ENCODE measurements at places on chromosomes 6 and 20.

DNA sequence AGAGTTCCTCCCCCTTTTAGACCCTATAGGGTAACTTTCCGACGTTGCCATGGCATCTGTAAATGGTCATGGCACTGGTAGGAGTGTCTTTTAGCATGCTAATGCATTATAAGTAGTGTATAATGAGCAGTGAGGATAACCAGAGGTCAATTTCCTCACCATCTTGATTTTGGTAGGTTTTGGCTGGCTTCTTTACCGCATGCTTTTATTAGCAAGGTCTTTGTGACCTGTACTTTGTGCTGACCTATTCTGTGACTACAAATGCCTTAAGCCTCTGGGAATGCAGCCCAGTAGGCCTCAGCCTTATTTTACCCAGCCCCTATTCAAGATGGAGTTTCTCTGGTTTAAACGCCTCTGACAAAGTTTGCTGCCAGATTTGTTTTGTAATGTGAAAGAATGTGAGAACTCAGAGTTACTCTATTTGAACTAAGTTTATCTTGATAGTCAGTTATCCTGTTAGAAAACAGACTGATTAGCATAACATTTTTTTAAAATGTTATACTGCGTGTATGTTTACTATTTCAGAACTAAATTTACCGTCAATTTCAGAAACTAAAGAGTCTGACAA lies 111.3 kb upstream of the PRSS16 start:
- DNase-seq = no peak

GRCh38 chr6:158191761-158192160 lies 23.6 kb downstream of the GTF2H5 start:
- no peak for DNase-seq

DNA sequence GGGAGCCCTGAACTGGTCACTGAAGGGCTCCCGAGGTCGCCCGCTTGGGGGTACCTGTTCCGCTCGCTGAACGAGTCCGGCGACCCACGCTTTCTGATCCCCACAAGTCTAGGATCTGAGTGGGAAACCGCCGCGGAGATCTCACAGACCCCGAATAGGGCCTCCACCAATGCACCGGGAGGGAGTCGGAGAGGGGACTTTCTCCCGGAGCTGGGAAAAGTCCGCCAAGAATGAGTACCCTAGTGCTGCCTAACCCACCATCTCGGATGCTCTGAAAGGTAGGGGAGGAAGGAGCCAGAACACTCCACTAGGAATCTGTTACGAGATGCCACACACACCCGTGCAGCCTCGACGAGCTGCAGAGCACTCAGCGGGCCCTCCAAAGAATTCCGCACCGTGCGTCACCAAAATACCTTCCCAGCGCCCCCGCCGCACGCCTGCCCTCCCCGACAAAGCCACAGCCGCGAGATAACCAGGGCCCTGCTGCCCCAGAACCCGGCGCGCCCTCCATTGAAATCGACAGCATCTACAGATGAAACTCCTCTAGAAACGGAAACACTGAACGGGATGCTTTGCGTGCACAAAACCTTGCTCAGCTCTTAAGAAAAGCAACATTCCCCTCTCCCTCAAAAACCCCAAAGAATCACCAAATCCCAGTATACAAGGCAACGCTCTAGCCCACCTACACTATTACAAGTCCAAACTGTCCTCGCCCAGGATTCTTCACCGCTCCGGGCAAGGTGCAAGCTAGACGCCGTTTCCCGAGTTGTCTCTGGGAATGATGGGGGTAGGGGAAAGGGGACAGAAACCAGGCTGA lies 686 bp downstream of the COL12A1 start:
- no peak for DNase-seq

- DNase-seq = no peak
These were observed 10.5 kb upstream of the ZNF343 start for GRCh38 chr20:2519115-2519809.

- no peak for DNase-seq
These were observed 153.6 kb downstream of the COL21A1 start for GRCh38 chr6:56093776-56094175.

- no peak for DNase-seq
These were observed 107.9 kb upstream of the CLDN20 start for GRCh38 chr6:155155787-155156447.

- no peak for DNase-seq
These were observed 16.1 kb upstream of the LAMP5 start for GRCh38 chr20:9498322-9498721.

GRCh38 chr6:168994956-168995355 lies 258.7 kb downstream of the THBS2 start:
- DNase-seq = no peak

DNA sequence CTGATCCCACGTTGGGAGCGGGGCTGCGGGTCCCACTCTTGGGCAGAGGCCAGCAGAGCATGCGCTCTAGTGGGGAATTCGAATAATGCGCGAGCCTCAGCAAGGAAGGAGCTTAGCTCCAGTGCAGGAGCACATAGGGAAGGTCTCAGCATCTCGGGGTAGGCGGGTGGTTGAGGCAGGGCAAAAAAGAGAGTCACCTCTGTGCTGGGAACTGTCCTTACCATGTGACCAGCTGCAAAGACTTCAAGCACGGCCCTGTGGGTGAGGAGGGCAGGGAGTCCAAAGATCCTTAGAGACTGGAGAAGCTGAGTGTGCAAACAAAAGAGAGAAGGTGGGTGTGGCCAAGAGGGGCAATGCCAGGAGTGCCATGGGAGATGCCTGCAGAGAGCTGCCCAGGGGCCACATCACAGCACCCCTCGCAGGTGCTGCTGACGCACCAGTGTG lies 79.2 kb upstream of the CD93 start:
- no peak for DNase-seq

Data from NCI-H1105 treated with DMSO at 0.1 percent for 48 hours (cell line).